ENCODE measurements at places on chromosomes 3 and 15. TPM values are rescaled to one million over a fixed set of nuclear protein-coding genes. Genes with fewer than 3 reads are reported as not detected.

SLC27A2 gene
- total RNA-seq = not detected

GOLGA8Q gene
- total RNA-seq = 0.65 TPM

CGNL1 gene
- total RNA-seq = 10.0 TPM

LYZL4 gene
- total RNA-seq = not detected

CDV3 gene
- total RNA-seq = 146 TPM

DNA sequence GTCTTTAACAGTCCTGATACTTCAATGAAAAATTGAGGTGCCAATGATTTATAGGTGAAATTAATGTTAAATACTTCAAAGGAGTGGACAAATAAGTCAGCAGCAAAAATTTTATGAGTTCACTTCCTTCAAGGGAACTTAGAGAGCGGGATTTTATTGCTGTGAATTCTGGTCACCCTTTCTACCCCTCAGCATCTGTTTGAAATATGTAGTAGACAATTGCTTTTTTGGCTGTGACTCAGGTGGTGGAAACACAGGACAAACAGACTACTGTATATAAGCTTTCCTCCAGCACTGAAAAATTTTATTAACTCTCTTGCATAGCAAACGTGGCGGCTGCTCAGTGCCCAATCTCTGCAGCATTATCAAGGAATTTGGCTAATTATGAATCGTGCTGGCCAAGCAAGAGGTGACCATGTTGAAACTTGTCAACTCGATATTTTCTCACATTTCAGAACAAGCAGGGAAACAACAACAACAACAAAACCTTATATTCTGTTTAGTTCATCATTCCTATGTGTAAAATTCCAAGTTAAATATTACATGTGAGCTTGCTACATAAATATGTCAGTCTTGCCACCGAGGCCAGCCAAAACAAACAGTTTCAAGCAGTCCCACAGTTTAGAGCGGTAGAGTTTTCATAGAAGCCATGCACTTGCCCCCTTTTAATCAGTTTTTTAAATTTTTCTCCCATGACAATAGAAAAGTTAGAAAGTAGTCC, 420.2 kb downstream of the FOXP1 start:
- DNase-seq = no peak

GRCh38 chr15:26201177-26201858, 338.2 kb upstream of the ATP10A start:
- DNase-seq = no peak

DNA sequence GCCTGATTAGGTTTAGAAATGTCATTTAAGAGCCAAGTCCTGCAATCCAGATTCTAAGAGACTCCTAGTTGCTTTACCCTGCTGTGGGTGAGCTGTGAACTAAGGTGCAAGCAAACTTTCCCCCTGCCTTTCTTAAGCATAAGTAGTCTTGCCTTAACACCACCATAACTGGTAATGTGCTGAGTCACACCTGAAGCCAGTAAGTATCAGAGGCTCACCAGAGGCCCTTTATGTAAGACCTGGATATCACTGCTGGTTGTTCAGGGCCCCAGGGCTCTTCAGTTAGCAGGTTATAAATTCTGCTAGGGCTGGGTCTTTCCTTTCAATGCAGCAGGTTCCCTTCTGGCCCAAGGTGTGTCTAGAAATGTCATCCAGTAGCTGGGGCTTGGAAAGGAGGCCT, 509.9 kb downstream of the VGLL3 start:
- no peak for DNase-seq

DNA sequence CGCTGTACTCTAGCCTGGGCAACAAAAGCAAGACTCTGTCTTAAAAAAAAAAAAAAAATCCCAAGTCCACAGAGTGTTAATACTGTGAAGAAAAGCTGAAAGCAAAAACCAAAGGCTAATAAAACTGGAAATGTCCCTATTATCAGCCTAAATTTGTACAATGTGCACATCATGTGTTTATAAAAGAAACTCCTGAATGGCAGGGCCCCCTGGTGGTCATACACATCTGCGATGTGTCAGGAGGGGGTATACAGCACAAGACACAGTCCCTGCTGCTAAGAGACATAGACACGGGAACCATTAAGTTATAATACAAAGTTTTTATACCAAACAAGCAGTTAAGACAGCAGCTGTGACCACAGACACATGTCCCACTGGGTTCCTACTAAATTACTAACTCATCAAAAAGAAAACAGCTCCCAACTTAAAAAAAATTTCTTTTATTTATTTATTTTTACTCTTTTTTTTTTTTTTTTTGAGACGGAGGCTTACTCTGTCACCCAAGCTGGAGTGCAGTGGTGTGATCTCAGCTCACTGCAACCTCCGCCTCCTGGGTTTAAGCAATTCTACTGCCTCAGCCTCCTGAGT, 31.0 kb downstream of the IDH2 start:
- DNase-seq = peak; percentile 87

- DNase-seq = no peak
Observed at GRCh38 chr15:33646744-33647143, 321.6 kb upstream of the CHRM5 start.

GRCh38 chr15:89754361-89755154, 3.5 kb upstream of the MESP1 start:
- no peak for DNase-seq

GRCh38 chr3:123660141-123660675, 75.4 kb upstream of the HACD2 start:
- DNase-seq = no peak

- DNase-seq = no peak
Observed at GRCh38 chr15:92068121-92068520, 214.6 kb downstream of the SLCO3A1 start.

DNA sequence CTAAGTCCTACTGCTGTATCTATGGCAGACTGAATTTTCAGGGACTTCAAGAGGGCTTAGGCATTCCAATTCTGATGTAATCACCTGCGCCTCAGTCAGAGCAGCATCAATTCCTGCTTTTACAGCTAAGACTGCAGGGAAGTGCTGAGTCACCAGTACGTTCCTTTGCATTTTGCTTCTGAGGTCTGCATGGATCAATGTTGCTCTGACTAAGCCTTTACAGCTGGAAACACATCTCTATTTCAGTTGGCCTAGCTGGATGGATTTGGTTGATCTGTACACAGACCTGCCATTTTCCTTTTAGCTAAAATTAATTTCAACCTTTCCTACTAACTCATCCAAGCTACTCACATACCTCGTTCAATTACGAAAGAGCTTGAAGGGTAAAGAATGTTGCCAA, 51.3 kb downstream of the ETV5 start:
- no peak for DNase-seq

DNA sequence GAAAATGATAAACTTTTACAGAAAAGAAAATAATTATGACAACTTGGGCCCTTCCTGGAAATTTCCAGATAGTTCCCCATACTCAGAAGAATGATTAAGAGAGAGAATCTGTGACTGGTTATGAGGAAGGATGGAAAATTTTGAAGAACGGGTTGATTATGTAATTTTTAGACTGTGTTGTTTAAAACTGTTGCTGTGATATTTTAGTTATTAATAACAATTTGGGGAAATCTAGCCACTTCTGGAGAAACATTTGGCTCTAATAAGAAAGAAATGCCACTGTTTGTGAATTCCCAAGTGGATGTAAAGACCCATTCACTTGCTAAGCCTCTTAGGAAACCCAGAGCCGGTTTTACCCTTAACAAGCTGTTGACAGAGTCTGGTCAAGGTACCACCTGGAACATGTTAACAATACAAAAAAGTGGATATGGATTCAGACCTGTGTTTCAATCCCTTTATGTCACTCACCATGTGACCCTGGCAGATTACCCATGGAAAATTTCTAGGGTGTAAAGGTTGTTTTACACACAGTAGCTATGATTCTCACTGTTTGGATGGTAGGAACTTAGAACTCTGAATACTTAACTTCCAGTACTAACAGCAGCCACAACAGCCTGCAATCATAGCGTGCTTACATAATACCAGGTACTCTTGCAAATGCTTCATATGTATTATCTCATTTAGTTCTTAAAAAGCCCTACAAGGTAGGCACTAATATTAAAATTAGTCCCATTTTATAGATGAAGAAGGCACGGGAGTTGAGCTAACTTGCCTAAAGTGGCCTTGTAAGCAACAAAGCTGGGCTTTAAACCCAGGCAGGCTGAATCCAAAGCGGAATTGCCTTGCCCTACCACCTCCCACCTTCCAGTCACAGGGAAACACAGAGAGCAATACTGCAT, 32.0 kb downstream of the ZBTB38 start:
- no peak for DNase-seq

DNA sequence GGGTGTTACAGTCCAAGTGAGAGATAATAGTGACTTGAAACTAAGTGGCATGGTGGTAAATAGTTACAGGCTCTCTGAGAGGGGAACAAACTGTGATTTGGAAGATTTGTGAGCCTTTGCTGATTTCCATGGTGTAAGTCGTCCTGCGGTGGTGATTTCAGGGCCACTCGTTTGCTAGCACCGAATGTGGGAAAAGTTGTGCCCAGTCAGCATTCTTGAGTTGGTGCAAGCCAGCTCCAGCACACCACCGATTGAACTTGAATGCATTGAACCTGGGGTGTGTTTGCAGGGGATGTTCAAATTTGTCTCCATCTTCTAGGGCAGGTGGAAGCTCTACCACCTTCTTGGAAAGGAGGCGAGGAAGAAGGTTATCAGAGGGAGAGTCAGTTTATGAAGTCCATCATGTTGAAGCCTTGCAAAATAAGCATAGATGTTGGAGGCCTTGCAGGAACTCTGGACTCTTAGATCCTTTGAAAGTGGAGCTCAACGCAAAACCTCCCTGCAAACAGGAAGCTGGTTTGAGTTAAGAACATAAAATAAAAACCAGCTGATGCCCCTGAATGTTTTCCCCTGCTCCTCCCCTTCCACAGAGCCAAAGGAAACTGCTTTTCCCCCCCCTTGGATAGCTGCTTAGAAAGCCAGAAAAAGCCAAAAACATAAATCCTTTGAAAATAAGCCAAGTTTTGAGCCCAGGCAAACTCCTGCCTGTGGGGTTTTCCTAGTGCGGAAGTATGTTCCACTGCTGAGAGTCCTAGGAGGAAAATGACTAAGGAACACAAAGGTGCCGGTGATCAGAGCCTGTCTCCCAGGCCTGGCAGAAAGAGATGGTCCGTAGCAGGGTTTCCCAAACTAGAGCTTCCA, 21.9 kb downstream of the MAPKBP1 start:
- DNase-seq = no peak

DNA sequence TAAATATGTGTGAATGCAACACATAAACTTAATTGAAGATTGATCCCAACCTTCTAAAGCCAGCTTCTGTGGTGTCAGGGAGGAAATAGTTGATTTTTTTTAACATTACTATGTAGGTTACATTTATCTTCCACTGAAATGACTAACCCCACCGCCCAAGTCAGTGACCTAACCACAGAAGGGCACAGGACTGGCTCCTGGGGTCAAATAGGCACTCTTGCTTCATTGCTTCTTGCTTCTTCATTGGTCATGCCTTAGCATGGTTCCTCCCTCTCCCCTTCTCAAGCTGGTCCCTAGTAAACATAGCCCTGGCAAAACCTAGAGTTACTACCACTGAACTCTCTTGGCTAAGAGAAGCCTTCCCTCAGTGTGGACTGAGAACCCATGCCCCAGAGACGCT, 12.3 kb downstream of the EIF1B start:
- no peak for DNase-seq

- no peak for DNase-seq
Observed at GRCh38 chr3:39280571-39280970, 735 bp upstream of the CX3CR1 start.

DNA sequence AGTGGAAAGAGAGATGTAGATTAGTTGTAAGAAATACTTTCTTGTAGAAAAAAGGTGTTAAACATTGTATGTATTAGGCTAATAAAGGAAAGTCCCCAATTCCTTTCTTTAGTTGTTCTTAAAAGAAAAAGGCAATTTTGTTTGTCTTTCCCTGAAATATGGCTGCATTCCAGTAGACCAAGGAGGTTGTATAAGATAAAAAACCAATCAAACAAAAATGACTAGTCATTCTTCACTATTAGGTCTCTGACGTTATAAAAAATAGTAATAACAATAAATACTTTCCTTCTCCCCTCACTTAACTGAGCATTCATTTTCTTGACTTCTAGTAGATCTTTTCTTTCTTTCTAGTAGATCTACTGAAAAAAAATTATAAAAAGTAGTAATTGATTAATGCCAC, 8.6 kb upstream of the PPM1L start:
- DNase-seq = no peak

DNA sequence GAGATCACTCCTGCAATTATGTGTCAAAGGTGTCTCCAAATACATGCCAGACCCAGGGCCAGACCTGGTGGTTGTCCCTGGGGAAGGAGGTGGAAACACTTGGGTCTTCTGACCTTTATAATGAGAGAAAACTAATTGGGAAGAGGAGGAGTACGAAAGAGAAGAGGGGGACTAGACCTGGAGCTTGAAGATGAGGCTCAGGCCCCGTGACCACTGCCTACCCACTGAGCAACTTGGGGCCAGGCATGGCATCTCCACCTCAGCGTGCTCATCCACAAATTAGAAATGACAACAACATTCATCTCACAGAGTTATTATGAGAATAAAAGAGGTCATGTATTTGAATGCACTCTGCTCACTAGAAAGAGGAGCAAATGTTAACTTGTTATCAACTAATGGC, 19.4 kb upstream of the SPTBN5 start:
- no peak for DNase-seq

GRCh38 chr3:150830094-150830681, 67.2 kb upstream of the SIAH2 start:
- DNase-seq = no peak

- no peak for DNase-seq
Observed at GRCh38 chr3:186236357-186237020, 125.5 kb downstream of the DGKG start.

- peak; percentile 100 for DNase-seq
Observed at GRCh38 chr3:170357176-170358041, at the start of gene SKIL. TSS of gene SKIL (plus strand) at chr3:170357715. CDS start at chr3:170360332, 2,617 bp downstream.

GRCh38 chr3:10370429-10370828, 49.5 kb upstream of the SEC13 start:
- DNase-seq = no peak

- DNase-seq = no peak
Observed at GRCh38 chr3:179766416-179767133, 113.7 kb downstream of the USP13 start.

DNA sequence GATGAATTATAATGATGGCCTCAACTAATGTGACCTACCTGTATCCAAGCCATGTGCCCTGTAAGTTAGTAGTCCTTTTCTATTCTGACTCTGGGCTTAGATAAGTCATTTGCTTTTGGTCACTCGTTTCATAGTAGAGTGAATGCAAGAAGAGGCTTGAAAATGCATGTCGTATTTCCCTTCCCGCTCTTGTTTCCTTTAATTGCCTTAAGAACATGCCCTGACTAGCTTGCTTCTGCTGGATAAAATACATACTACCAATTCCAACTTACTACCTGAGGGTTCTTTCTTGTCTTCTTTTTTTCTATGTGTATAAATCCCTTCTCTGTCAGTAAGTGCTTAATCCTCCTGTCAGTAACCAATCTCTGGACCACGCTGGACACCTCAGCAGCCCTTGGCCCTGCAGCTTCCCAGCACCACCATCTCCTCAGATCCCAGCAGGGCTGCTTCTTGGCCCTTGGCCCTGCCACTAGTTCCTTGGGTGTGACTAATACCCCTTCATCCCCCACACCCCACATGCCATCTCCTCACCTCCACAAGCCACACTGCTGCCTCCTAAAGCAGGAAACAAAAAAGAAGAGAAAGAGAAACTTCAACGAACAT, 771.7 kb downstream of the IGSF11 start:
- DNase-seq = no peak
